ENCODE measurements at places on chromosomes 12 and 14.

GRCh38 chr14:87013583-87013982, 979.4 kb downstream of the GALC start:
- no peak for DNase-seq

GRCh38 chr14:61889914-61890351, 127.7 kb downstream of the SNAPC1 start:
- DNase-seq = peak; percentile 36

DNA sequence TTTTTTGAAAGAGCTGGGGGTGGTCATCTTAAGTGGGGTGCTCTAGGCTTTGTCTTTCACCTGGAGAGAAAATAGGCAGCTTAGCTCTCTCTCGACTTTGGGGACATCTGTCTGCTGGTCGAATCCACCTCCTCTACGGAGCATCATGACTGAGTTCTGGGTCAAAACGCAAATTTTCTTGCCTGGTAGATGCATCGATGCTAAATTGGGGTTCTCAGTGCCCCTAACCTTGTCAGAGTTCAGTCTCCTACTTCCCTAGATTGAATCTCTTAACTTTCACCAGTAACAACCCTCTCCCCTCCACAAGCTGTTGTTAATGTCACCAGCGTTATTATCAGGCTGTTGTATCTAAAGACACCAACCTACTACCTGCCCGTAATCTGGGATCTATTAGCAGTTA, 682 bp downstream of the FLRT2 start:
- no peak for DNase-seq

DNA sequence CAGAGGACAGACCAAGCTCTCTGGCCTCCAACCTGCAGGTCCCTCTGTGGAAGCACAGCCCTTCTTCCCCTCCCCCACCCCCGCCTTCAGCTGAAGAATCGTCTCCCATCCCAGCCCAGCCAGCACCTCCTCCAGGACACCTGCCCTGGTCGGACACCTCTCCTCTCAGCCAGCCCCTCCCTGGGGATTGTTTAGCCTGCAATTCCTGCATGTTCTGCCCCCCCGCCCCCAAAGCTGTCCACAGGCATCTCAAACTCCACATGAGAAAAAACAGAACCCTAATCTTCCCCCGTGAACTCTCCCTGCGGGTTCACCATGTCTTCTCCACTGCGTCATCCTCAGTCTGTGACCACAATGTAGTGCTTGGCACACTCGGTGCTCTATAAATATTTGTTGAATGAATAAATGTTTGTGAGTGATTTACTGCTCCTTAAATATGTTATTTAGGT, 24.1 kb downstream of the PRIMA1 start:
- DNase-seq = no peak

- no peak for DNase-seq
Measured at GRCh38 chr12:51471111-51471864, 46.7 kb downstream of the SLC4A8 start.

GRCh38 chr12:44464180-44464579, 411.9 kb downstream of the NELL2 start:
- DNase-seq = no peak

GRCh38 chr12:29644536-29645162, 139.1 kb downstream of the TMTC1 start:
- no peak for DNase-seq

DNA sequence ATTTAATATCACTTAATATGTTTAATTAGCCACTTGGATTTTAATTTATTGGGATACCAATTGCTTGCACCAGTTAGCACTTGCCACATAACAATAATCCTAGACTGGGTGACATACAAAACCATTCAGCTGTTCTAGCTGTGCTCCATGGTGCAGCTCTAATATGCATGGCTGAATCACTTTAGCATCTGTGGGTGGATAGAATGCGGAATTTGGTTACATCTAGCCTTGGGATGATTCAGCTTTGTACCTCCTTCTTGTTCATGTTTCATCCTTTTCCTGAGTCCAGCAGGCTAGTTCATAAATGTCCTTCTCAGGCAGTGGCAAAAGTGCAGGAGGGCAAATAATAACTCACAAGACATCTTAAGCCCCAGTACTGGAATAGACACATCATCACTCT, 1263.0 kb downstream of the LRFN5 start:
- no peak for DNase-seq

DNA sequence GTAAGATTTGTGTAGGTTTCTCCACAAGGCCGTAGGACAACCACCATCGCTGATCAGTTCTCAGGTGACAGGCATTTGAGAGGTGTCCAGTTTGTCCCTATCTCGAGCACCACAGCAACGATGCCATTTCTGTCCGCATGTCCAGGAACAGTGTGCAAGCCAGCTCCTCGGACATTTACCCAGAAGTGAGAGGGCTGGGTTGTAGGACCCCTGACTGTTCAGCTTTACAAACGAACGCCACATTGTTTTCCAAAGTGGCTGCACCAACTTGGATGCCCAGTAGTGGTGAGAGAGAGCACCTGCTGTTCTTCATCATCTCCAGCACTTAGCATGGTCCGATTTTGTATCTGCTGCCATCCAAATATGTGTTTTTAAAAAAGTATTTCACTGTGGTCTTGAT, 38.6 kb downstream of the CYP46A1 start:
- peak; percentile 13 for DNase-seq

DNA sequence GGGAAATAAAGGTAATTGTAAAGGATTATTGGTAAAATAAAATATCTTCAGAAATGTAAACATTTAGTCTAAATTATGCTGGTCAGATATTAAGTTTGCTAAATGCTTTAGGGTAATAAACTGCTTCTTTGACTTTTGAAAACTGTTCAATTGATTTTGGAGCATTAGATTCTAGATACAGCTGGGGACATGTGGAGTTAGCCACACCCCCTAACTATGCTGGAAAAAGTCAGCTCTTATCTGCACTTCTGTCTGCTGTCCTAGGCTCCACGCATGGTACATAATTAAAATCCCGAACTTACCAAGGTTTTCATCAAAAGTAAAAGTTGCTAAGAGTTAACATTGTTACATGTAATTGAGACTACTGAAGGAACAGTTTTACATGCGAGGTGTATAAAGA, 78.8 kb downstream of the ITPR2 start:
- DNase-seq = no peak
